ENCODE measurements at places on chromosomes 16 and 17. TPM values are rescaled to one million over a fixed set of nuclear protein-coding genes. Genes with fewer than 3 reads are reported as not detected.

DNA sequence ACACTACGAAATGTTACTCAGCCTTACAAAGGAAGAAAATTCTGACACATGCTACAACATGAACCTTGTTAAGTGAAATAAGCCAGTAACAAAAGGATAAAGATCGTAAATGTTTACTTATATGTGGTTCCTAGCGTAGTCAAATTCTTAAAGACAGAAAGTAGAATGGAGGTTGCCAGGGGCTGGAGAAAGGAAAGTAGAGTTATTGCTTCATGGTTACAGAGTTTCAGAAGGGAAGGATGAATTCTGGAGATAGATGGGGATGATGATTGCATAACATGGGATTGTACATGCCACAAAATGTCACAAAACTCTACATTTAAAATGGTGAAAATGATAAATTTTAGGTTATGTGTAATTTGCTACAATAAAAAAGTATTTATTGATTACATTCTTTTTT, 103.8 kb downstream of the CHD9NB start:
- no peak for DNase-seq

DNA sequence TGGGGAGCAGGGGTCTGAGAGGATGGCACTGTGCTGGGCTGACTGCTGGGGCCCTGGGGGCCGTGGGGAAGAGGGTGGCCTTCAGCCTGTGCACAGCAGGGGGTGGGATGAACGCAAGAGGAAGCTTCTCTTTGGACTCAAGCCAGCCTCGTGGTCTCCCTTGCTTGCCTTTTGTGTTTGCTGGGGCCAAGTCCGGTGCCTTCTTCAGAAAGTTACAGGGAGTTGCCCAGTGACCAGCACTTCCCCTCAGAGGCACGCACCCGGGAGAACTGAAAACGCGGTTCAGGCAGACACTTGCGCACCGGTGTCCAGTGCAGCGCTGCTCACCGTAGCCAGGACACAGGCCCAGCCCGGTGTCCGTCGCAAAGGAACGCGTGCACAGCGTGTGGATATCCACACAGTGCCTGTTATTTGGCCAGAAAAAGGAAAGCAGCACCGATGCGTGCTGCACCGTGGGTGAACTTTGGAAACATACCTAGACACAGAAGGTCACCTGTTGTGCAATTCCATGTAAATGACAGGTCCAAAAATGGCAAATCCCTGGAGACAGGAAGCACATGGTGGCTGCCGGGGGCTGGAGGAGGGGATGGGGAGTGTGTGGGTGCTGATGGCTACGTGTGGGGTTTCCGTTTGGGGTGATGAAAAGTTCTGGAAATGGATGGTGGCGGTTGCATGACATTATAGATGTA, 29.4 kb upstream of the NUDT16L1 start:
- DNase-seq: no peak

- DNase-seq: no peak
Measured at GRCh38 chr17:60006160-60006559, 41.6 kb upstream of the RNFT1 start.

CDRT15L2 gene
- polyA plus RNA-seq: not detected

CD300A gene
- polyA plus RNA-seq: not detected

GRCh38 chr17:37714897-37715296, 30.0 kb downstream of the HNF1B start:
- no peak for DNase-seq

- peak; percentile 58 for DNase-seq
Measured at GRCh38 chr16:57576429-57576870, 34.0 kb downstream of the ADGRG5 start.

GRCh38 chr16:52677501-52677900, 130.6 kb upstream of the TOX3 start:
- no peak for DNase-seq

DNA sequence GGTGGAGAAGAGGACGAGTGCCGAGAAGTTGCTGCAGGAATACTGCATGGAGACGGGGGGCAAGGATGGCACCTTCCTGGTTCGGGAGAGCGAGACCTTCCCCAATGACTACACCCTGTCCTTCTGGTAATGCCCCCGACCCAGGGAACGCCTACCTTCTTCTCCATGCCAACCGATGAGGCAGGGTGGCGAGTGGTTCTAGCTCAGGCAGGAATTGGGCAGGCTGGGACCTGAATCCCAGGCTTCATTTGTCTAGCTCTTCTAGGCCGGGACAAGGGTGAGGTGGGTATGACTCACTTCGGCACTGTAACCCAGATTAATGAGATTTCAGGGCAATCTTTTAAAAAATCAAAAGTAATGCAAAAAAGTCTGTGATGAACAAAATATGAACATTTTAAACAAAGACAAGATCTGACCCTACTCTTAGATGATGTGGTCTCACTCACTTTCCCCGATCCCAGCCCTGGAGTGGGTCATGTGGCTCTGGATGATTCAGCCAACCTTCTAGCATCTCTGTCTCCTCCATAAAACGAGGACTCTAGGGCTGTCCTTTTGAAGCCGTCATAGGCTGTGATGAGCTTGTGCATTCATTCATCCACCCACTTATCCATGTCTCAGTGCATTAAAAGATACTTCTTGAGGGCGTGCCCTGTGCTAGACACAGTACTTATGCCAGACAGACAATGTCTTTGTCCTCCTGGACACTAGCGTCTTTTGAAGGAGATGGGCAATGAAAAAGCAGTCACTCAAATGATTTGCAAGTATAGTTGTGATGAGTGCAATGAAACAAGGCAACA, 102.6 kb downstream of the SDR42E1 start:
- no peak for DNase-seq

- peak; percentile 27 for DNase-seq
Measured at GRCh38 chr17:44314869-44315661, 6.7 kb downstream of the RUNDC3A start.

SULT1A1 gene
- 3.6 TPM for polyA plus RNA-seq

RNF166 gene
- polyA plus RNA-seq: 31.4 TPM

GUCY2D gene
- not detected for polyA plus RNA-seq

ACSM3 gene
- 6.7 TPM for polyA plus RNA-seq

- DNase-seq: no peak
Measured at GRCh38 chr17:43976963-43977837, 23.5 kb upstream of the PYY start.

DNA sequence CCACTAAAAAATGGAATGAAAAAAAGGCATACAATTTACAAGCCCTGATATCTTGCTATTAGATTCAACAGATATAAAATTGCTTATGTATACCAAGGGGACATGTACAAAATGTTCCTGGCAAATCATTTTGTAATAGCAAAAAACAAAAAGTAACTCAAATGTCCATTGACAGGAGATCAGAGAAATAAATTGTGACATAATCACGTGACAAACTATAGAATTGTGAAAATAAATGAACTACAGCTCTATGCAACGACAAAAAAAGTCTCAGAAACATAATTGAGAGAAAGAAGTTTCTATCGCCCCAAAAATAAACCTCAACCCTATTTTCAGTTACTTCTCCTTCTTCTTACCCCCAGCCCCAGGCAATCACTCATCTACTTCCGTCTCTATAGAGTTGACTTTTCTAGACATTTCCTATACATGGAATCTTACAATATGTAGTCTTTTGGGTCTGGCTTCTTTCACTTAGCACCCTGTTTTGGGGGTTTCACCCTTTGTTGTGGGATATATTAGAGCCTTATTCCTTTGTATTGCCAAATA, 12.1 kb upstream of the ACE start:
- DNase-seq: no peak

FASN gene
- not detected for polyA plus RNA-seq

- DNase-seq: peak; percentile 14
Measured at GRCh38 chr17:8012996-8013640, 10.7 kb downstream of the GUCY2D start.

GRCh38 chr17:59901604-59902003, 8.7 kb downstream of the RPS6KB1 start:
- no peak for DNase-seq

DNA sequence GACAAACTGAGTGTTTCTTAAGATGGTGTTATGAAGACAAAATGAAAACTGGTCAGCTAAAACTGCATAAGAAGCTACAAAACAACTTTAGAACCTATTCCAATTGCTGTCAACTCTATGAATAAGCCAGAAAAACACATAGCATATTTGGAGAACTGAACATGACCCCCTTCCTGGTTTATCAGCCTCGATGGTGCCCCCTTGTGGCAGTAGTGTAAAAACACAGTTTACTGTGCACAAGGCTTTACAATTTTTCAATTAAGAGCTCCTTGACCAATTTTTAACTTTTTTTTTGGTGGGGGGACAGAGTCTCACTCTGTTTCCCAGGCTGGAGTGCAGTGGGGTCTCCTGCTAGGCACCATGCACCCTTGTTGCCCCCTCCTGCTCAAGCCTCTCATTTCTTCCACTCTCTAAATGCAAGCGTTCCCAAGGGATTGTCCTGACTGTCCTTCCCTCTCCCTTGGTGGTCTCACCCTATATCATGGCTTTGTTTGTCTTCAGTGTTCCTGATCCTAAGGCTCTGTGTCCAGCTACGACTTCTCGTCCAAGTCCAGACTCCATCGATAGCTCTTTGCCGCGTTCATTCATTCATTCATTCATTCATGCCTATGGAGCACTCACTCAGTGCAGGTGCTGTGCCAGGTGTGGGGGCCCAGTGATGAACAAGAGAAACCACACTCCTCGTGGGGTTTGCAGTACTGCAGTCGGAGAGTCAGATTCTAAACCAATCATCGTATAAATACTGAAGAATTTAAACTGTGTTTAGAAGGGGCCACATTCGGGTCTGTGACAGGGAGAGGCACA, 7.5 kb downstream of the EIF1 start:
- peak; percentile 73 for DNase-seq

EME2 gene
- 0.58 TPM for polyA plus RNA-seq

DNA sequence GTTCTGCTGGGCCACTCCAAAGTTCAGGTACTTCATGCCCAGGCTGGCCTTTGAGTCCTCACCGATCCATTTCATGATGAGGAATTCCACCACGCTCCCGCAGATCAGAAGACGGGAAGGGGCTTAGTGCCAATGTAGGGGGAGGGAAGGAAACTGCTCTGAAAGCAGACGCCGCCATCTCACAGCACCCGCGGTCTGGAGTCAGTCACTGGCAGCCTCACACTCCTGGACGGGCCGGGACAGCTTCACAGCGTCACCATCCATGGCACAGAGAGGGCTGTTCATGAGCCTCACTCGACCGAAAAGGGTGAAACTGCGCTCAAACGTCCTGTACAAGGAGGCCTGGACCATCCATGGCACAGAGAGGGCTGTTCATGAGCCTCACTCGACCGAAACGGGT, 62.0 kb downstream of the RPH3AL start:
- DNase-seq: no peak

DNA sequence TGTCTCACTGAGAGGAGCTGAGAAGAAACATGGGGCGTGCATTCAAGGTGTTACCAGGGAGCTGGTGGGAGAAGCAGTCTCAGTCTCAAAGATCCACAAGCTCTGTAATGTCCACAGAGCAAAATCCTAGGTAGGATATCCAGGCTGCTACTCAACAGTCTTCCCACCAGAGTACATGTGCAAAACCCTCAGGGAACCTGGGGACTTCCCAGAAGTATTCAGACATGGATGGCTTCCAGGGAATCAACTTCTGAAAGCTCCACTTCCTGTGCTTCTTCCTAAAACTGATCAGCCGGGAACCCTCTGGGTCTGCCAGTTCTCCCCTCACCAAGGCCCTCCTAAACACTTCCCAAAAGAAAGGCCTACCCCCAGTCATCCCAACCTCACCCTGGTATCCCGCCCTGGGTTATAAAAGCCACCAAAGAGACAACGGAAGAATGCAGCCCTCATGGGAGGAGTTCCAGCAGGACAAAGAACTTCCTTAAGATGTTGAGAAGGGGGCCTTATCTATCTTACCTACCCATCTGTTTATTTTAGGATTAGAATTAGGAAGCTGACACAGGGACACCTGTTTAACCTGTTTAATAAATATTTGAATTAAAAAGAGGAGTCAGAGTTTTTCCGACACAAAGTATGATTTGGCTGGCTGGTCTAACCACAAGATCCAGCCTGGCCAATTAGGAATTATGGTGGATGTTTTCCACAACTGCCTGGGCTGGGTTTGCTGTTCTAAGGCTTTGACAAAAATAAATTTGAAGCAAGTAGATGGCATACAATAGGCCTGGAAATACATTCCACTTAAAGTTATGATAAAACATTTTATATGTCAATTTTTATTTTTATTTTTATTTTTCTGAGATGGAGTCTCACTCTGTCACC, 37.0 kb downstream of the CUEDC1 start:
- DNase-seq: no peak

- DNase-seq: no peak
Measured at GRCh38 chr17:68455901-68456338, 1.4 kb downstream of the WIPI1 start.

STH gene
- polyA plus RNA-seq: not detected

DNA sequence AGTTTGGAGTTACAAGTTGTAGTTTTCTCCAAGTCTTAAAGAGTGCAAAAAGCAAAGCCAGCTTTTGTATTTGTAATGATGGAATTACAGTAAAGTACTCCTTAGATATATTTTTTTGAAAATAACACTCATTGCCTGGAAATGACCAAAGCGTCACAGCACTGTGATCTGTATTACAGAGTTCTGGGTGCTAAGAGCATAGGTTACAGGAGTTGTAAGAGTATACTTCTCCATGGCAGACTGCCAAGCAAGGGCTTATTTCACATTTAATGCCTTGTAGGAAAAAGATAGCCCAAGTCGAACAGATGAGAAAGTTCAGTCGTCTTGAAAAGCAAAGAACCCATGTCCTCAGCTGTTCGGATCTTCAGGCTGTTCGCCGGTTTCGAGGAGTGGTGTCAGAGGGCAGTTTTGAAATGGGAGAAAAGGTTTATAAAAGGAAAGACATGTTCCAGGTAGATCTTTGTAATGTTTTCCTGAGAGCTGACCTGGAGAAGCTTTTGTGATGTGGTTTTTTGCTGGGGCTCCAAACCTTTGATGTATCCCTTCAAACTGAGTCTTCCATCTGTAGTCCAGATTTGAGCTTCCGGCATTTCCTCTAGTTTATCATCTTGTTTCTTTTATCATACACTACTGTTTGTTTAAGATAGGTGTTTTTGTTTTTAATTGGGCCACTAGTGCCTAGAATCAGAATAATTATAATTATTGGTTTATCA, 41.3 kb downstream of the ERCC4 start:
- DNase-seq: no peak

ZDHHC1 gene
- not detected for polyA plus RNA-seq

BANP gene
- 25.0 TPM for polyA plus RNA-seq

EVI2B gene
- 195 TPM for polyA plus RNA-seq

All from naive B cell (primary cell).